Erythroblast (primary cell): ENCODE measurements at places on chromosomes 5 and 9.

DNA sequence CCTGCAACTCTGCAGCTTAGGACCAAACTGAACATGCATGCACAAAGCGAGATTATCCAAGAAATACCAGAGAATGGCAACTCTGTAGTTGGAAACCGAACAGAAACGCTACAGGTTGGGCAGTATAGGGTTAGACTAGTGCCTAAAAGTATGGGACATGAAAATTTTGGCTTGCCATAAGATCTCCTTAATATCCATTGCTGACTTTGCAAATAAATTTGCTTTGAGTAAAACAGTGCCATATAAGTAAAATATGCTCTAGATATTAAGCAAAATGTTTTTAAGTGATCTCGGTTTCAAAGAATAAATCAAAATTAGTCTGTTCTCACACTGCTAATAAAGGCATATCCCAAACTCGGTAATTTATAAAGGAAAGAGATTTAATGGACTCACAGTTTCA is 456.0 kb downstream of the PRDM9 start:
- DNase-seq, result no peak

- DNase-seq, result no peak
These were observed 181.5 kb downstream of the IRX2 start for GRCh38 chr5:2569774-2570542.

- DNase-seq, result no peak
These were observed 623 bp downstream of the FLT4 start for GRCh38 chr5:180648658-180649296.

GRCh38 chr5:35979715-35980114 is 11.5 kb downstream of the UGT3A1 start:
- no peak for DNase-seq

GRCh38 chr5:77239126-77239741 is 28.8 kb downstream of the PDE8B start:
- peak; percentile 16 for DNase-seq

DNA sequence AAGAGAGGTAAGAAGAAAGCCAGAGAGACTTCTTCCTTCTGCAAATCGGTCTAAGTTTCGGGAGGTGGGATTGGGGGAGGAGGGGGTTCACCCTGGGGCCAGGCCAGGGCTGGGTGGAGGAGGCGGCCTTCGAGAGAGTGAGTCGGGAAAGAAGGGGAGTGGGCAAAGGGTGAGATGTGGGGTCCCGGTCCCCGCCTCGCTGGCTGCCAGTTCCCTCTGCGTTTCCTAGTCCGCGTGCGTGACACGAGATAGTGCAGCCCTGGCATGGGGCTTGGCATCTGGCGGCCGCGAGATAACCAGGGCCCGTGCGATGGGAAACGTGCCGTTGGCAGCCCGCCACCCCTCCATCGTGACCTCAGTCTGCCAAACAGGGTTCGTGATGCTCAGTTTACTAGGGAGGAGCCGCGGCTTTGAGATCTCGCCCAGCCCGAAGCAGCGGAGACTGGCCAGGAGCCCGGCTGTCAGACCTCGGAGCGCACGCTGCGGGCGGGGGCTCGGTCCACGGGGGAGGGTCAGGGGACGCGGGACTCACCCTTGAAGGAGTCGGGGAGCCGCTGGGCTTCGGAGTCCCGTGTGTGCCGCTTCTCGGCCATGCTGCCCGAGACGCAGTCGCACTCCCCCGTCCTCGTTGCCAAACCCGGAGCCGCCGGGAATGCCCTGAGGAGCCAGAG is at the start of gene STOM:
STOM (minus strand) TSS at position 656 of the 671 bp plus-strand sequence; CDS start at position 593, 63 bp downstream.
- peak; percentile 100 for DNase-seq

- no peak for DNase-seq
These were observed 96.1 kb upstream of the CDKN2B start for GRCh38 chr9:22105005-22105722.

GRCh38 chr5:146007270-146007669 is 70.9 kb downstream of the SH3RF2 start:
- DNase-seq, result no peak

GRCh38 chr5:134541736-134542376 is 16.4 kb downstream of the JADE2 start:
- DNase-seq, result peak; percentile 44

GRCh38 chr9:12684974-12685373 is 8.2 kb upstream of the TYRP1 start:
- DNase-seq, result no peak

DNA sequence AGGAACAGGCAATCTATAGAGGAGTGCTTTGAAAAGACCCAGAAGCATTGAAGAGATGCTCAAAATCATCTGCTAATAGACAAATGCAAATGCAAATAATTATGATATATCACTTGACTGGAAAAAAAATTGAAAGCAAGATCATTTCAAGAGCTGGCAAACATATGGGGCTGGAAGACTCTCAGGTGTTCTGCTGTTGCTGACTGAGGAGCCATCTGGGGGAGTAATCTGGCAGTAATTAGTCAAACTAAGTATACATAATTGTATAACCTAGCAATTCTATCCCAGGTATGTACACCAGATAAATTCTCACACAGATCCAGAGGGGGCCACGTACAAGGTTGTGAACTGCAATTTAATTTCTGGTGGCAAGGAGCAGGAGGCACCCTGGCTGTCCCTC is 4.6 kb upstream of the HMHB1 start:
- no peak for DNase-seq

DNA sequence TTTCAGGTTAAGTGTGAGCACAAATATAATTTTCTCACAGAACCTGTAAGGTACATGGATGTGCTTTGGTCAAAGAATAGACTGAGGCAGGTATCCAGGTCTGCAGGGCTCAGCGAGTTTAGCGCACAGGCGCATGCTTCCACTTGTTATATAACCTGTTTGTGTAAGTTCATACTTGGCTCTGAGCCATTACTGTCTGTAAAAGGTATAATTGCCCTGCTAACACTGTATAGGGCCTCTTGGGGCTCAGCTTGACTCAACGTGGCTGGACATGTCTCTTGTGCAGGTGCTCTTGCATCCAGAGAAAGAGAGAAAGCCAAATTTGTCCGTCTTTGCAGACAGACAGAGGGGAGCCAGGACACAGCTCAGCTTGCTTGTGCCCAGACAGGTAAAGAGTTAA is 759.6 kb downstream of the MTRR start:
- no peak for DNase-seq

GRCh38 chr5:95102687-95103086 is 182.2 kb downstream of the MCTP1 start:
- no peak for DNase-seq

DNA sequence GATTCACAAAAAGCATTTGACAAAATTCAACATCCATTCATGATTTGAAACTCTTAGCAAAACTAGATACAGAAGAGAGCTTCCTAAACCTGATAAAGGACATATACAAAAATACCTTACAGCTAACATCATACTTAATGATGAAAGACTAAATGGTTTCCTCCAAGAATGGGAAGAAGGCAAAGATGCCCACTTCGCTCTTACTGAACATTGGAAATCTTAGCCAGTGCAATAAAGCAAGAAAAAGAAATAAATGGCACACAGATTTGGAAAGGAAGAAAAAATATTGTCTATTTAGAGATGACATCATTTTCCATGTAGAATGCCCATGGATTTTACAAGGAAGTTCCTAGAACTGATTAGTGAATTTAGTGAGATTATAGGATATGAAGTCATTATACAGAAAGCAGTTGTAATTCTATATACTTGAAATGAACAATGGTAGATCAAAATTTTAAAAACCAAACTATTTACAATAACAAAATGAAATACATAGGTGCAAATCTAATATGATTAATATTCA is 64.4 kb downstream of the NAA35 start:
- no peak for DNase-seq

DNA sequence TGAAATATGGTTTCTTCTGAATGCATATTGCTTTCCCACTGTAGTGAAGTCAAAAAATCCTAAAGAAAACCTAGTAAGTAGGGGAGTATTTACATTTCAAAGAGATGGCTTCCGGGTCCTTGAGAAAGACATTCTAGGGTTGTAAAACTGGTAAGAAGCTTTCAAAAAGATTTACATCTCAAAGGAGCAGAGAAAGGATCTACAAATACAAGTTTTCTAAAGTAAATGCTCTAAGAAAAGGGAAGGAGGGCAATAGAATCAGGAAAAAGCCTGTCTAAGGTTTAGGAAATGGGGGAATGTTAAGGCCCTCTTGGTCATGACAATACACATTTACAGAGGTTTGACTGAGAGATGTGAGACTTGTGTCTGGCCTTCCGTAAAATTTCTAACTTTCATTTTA is 16.7 kb upstream of the TRPC7 start:
- no peak for DNase-seq

- no peak for DNase-seq
These were observed 20.1 kb downstream of the STK10 start for GRCh38 chr5:172167895-172168294.

- no peak for DNase-seq
These were observed 681 bp upstream of the ETF1 start for GRCh38 chr5:138543730-138544104.

- no peak for DNase-seq
These were observed 84.3 kb upstream of the HAND1 start for GRCh38 chr5:154562244-154562880.

- DNase-seq, result no peak
These were observed 24.1 kb downstream of the HRH2 start for GRCh38 chr5:175681968-175682340.

- DNase-seq, result no peak
These were observed 21.0 kb upstream of the POMT1 start for GRCh38 chr9:131481441-131482342.

DNA sequence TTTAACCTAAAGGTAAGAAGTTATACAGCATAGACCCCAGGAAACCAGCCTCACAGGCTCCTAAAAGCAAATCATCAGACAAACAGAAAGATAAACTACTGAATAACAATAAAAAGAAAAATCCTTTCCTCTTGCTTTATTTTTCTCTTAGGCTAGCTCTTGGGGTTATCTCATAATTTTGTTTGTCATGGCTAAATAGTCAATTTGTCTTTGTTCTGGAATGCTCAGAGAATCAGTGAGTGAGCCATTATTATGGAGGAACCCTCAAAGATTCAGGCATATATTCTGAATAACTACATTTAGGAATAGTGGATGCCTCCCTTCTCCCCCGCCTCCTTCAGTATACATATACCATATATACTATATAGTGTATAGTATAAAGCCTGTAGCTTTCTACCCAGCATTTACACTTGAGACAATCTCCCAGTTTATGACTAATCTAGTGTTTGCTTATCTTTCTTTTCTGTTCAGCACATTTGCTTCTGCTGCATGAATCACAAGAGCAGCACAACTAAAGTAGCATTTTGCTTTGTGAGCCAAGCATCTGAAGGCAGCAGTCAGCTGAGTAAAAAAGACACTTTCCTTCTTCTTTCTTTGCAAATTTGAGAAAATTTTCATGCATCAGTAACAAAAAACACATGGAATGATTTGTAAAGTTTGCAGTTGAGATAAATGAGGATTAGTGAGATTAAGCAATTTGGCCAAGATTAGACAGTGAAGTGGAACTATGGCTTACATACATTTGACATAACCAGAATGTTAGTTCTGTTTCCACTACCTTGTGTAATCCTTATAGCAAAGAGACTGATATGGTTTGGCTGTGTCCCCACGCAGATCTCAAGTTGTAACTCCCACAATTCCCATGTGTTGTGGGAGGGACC is 45.3 kb upstream of the PPP3R2 start:
- no peak for DNase-seq

- no peak for DNase-seq
These were observed 218.0 kb downstream of the MAN2A1 start for GRCh38 chr5:109907731-109908130.

DNA sequence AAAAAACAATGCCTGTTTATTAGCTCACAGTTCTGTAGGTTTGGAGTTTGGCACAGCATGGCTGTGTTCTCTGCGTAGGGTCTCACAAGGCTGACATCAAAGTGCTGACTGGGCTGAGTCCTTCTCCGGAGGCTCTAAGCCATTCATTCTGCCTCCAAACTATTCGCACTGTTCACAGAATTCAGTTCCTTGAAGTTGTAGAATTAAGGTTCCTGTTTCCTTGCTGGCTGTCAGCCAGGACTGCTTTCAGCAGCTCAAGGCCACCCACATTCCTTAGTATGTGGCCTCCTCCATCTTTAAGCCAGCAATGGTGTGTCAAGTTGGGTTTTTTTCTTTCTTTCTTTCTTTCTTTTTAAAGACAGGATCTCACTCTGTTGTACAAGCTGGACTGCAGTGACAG is 161.9 kb downstream of the CDH6 start:
- no peak for DNase-seq

GRCh38 chr5:89901346-89901745 is 508.2 kb downstream of the CETN3 start:
- no peak for DNase-seq

DNA sequence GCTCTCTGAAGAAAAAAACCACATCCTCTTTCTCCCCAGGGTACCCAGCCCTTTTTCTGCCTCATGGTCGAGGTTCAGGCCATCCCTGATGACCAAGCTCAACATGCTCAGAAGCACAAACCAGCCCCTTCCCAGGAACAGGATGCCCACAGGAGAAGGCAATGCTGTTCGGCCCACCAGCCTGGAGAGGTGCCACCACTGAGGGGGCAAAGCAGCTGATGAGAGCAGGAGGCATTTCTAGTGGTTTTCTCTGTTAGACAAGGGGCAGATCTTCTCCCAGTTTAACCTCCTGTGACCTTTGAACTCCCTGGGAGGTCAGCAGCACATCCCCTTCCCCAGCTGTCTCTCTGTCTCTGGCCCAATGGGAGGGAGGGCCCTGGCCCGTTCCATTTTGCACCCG is 73.0 kb downstream of the PAX5 start:
- no peak for DNase-seq

DNA sequence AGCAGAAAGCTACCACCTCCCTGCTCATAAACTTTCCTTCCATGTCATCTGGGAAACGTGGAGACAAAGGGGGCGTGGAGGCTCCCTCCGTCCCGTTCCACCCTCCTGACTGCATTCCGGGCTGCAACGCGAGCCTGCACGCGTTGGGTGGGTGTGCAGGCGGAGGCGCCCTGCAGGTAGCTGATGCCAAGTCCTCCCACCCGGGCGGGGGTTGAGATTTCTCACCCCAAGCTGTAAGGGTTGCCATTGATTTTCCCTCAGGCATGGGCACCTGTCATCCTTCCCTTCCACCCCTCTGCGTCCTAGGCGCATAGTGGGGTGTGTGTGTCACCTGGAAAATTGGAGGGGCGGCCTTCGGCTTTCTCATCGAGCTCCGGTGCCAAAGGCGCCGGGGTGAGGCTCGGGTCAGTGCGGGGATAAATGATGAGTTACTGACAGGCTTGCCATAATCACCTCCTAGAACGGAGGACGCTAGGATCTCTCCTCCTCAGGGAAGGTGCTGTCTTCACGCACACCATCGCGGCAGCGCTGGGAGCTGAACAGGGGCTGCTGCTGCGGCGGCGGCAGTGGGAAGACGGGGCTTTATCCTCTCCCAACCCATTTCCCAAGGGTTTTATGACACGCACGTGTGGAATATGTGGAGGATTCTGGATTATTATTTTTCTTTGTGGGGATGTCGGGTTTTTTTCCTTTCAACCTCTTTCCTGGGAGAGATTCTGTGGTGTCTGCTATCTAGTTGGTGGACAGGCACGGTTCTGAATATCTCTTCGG is 973 bp downstream of the PLPPR1 start:
- no peak for DNase-seq

GRCh38 chr5:83509540-83509939 is 38.0 kb downstream of the VCAN start:
- no peak for DNase-seq

GRCh38 chr9:35277171-35277520 is 115.3 kb downstream of the UNC13B start:
- DNase-seq, result no peak

- DNase-seq, result no peak
These were observed 10.3 kb downstream of the GOLPH3 start for GRCh38 chr5:32163785-32164184.
